ENCODE measurements at places on chromosomes 11 and 22.

GRCh38 chr11:15223318-15223717 lies 108.6 kb downstream of the INSC start:
- no peak for DNase-seq

DNA sequence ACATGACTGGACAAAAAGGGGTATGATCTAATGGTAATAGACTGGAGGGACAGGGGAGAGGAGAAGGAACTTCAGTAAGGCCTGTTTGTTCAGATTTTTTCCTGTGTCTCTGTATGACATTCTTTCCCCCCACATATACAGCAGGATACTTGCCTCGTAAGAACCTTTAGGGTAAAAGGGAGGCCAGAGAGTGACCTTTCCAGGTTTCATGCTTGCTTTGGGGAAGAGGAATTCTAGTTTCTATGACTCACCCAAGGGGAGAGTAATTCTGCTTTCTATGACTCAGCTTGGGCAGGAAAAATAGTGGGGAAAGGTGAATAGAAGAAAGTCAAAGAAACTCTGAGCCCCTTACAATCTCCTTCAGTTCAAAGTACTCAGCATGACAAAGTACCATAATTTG lies 457.0 kb downstream of the DLG2 start:
- DNase-seq = no peak

DNA sequence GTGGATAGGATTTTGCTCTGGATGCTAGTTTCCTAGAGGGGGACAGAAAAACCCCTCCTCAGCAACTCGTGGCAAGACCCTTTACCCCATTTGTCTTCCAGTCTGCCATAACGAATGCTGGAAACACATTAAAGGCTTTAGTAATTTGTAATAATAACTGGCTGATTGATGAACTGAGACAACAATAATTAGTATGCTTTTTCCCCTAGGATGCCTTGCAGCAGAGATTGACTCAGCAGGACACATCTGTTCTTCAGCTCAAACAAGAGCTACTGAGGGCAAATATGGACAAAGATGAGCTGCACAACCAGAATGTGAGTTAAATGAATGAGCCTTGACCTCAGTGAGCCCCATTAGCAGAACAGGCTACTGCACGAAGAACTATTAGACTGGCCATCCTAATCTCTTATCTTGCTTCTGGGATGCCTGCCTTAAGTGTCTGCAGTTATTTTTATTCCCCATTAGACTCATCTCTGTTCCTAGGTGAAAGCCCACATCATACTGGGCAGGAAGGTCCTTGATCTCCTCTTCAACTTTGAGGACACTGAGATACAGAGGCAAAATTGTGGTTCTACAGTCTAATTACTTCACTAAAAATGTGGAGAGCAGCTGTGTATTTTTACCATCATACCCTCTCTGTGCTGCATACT lies 32.9 kb upstream of the DLAT start:
- no peak for DNase-seq

GRCh38 chr11:41950470-41951143 lies 491.2 kb upstream of the LRRC4C start:
- no peak for DNase-seq

DNA sequence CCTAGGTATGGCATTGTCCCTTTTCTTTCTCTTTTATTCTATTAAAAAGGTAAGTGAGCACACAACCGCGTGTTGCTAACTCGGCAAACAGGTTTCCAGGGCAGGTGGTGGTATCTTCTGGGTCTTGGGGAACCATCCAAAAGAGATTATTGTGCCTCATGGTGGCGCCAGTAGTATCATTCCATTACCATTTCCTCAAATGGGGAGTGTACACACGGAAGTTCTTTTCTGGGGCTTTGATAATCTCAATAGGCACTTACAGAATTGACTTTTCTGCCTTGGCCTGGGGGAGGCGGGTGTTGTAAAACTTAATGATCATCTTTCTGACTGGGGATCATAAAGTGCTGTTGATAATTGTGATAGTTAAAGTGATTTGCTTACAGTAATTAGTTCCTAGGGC lies 234.1 kb downstream of the KIRREL3 start:
- no peak for DNase-seq

DNA sequence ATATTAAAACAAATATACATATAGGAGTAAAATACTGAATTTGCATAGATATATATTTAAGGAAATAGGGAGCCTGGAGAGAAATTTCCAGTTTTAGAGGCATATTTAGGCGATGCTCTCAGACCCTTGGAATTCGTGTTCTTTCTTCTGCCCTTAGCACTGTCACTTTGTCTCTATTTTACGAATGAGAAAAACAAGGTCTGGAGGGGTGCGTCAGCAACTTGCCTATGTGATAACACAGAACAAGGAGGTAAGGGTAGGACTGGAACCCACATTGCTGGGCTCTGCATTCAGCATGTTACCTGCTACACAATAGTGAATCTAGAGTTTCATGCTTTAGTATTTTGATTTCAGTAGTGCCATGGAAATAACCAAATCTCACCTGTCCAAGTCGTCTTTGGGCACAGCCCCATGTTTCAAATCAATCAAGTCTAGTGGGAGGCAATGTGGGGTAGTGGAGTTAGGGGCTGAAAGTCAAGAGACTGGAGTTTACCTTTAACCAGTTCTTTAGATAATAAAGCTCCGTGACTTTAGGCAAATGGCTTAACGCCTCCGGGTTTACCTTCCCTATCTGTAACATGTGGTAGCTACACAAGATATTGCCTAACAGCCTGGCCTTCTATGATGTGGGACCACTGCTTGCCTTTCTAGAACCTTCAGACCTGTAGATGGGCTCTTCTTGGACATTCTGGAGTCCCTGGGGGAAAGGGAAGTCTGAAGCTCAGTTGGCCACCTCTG lies 44.8 kb upstream of the AMPD3 start:
- no peak for DNase-seq

DNA sequence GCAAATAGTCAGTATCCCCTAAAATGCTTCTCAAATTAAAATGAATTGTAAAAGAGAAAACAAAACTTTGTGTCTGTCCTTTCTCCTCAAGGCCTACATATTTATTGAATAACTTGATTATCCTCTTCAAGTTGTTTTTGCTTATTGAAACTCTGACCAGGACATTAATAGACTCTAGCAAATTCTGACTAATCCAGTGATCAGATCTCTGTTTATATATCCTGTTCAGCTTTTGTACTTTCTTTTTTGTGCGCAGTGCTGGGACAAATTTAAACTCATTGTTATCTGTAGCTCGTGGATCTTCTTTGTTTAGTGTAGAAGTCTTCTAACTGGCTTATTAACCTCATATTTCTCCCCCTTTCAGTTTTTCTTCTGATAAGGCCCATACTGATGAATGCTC lies 139.9 kb upstream of the SORL1-AS1 start:
- DNase-seq = no peak

DNA sequence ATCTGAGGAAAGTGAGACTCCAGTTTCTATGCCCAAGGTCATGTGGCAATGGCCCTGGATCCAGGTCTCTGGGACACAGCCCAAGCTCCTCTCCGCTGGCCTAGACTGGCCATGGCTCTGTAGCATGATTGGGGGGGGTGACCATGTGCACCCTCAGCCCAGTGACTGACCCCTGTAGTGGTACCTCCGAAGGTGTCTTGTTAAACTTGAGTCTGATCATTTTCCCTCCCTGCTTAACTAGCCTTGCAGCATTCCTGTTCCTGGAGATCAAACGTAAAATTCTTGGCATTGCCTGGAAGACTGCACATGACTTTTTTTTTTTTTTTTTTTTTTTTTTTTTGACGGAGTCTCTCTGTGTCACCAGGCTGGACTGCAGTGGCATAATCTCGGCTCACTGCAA lies 1116.0 kb downstream of the TBC1D22A start:
- no peak for DNase-seq

DNA sequence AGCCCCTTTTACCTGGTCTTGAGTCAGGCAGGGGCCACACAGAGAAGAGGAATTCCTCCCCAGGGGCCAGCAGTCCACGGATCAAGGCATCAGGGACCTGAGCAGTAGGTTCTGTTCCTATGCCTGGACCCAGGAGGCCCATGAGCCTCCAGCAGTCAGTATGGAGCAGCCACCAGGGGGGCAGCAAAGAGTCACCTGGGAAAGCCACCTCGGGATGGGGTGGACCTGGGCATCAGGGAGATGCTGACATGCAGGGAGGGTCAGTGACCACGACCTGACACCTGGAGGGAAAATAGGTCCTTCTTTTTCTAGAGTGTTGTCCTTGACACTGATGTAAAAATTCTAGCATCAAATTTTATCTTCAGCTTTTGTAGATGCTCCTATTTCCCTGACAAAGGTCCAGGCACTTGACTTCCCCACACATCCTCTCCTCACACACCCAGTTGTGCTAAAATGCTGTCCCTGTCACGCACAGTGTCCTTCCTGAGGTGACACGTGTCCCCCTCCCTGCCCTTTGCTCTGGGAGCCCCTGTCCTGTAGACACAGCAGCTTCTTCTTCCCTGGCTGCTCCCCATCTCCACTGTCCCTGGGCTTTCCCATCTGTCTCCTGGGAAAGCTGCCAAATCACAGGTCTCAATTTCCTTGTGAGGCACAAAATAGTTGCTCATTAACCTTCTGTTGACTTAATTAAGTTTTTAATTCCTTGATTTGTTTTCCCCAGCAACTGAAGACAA lies 70.0 kb upstream of the IGLL5 start:
- no peak for DNase-seq

DNA sequence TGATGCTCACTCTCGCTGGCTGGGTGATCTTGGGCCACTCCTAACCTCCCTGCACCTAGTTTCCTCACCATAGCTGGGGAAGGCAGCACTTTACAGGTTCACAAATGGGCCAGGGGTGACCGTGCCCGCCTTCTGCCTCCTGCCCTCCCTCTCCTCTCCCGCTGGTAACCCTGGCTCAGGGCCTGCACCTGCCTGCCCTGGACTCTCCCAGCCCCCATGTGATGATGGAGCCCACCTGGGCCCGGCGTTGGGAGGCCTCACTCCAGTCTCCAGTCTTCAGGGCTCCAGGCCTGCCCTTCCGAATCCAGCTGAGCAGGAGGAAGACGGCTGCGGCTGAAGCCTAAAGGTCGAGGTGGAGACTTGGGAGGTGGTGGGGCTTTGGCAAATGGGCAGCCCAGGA lies 152.9 kb downstream of the CACNA1I start:
- DNase-seq = no peak

- no peak for DNase-seq
Observed at GRCh38 chr11:91959411-91959810, 265.2 kb upstream of the FAT3 start.

GRCh38 chr11:119025541-119025940 lies 5.1 kb downstream of the SLC37A4 start:
- no peak for DNase-seq

- peak; percentile 50 for DNase-seq
Observed at GRCh38 chr11:65429068-65429681, 6.6 kb downstream of the NEAT1 start.

DNA sequence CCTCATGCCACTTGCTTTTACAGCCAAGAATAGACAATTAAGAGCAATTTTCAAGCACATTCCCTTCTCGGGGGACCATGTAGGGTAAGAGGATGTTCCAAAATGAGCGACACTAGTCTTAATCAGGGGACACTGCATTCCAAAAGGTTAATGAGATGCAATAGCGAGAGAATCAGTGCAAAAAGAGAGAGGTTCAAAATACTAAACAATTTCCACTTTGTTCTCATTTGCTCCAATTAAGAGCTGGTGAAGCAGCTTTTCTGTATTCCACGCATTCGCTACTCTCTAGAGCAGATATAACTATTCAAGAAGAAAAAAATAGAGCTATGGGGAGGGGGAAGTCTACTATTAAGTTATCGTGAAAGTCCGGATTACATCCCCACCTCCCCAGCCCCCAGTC lies 811 bp downstream of the LRRC4C start:
- no peak for DNase-seq

GRCh38 chr11:81569999-81570398 lies 1163.7 kb downstream of the FAM181B start:
- DNase-seq = no peak

DNA sequence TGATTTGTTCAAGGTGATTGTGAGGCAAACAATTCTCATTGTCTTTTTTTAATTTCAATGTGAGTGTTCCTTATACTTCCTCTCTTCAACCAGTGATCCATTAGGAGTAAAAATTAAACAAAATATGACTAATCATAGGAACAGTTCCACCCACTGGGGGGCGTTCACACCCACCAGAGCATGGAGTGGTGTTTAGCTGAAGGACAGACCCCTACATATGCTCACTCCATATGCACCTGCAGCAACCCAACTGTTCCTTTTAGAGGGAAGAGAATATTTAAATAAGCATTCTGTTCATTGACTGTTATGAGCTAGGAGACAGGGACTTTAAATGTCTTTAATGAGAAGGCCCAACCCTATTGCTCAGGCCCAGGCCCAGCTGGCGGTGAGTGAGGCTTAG lies 78.7 kb upstream of the DRD2 start:
- no peak for DNase-seq

GRCh38 chr11:72012897-72013721 lies 14.4 kb downstream of the IL18BP start:
- DNase-seq = peak; percentile 84

DNA sequence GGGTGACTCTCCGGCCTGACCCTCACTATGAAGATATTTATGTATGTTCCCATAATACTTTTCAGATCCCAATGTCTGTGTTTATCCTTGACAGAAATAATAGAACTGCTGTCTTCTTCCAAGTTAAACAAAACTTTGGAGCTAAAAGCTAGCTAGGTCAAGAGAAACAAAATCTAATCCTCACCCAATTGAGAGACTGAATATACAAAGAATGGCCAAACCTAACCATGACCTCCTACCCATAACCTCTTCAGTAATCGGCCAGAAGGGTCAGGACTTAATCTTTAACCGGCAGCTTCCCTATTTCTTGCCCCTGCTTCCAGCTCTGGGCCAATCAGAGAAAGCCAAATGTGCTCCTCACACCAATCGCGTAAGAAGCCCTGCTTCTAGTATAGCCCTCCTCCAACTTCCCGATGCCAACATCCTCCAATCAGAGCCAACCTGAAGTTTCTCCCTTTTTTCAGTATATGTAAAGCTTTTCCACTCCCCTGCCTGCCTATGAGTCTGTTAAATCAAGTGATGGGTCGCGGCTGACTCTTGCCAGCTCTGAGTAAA lies 1.7 kb upstream of the DDX6 start:
- DNase-seq = peak; percentile 87

GRCh38 chr11:2857918-2858317 lies 27.7 kb downstream of the CDKN1C start:
- no peak for DNase-seq

- no peak for DNase-seq
Observed at GRCh38 chr11:12187399-12187798, 77.0 kb downstream of the MICAL2 start.

- no peak for DNase-seq
Observed at GRCh38 chr11:83725269-83725560, 439.0 kb upstream of the CCDC90B start.

GRCh38 chr11:39221550-39222138 lies 2237.8 kb downstream of the LRRC4C start:
- no peak for DNase-seq

All from testis (tissue), 5 donors.